ENCODE measurements at places on chromosomes 4 and X.

- DNase-seq, result no peak
Observed at GRCh38 chr4:183599284-183599683, 59.7 kb downstream of the RWDD4 start.

DNA sequence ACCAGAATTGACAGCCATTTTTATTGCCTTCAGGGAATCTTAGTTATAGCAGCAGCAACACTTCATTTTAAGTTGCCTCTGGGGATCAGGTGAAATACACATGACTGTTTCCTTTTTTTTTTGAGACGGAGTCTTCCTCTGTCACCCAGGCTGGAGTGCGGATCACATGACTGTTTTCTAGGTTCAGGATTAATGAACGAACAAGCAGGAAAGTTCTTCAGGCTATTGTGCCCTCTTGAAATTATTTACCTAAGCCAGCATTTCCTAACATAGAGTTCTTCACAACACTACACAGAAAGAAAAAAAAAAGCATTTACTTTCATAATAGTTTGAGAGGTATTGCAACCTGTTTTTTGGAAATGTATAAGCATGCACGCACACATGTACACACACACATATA is 2032.8 kb downstream of the PCDH7 start:
- DNase-seq, result no peak

GRCh38 chr4:786861-787300 is 39.0 kb downstream of the CPLX1 start:
- DNase-seq, result no peak

- DNase-seq, result peak; percentile 54
Observed at GRCh38 chr4:110550260-110550659, 72.6 kb downstream of the PITX2 start.

GRCh38 chr4:2390784-2391421 is 27.5 kb downstream of the ZFYVE28 start:
- no peak for DNase-seq

DNA sequence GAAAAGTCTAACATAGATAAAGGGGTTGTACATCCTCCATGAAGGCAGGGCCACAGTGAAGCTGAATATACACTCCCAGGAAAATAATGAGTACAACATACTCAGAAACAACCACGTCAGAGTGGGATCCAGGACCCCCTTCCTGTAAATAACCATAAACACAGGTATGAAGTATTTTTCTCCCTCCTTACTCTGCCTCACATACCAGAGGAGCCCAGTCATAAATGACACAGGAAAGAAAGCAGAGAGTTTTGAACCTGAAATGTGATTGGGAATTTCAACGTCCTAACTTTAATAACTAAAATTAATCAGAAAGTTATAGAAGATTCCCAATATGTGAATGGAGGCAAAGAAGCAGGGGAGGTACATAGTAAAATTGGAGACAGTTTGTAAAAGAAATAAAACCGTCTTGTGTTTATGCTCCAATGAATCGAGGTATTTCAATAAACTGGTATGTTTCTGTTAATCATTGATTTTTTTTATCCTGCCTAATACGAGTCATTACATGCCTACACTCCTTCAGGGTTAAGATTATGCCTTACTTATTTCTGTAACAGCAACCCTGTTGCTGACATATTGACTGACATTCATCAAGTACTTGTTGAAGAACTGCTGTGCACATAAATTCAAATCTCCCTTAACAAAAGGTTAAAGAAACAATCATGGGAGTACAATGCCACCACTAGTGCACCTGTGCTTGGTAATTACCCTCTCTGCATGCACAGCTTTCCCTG is 431.3 kb downstream of the KCNIP4 start:
- no peak for DNase-seq

DNA sequence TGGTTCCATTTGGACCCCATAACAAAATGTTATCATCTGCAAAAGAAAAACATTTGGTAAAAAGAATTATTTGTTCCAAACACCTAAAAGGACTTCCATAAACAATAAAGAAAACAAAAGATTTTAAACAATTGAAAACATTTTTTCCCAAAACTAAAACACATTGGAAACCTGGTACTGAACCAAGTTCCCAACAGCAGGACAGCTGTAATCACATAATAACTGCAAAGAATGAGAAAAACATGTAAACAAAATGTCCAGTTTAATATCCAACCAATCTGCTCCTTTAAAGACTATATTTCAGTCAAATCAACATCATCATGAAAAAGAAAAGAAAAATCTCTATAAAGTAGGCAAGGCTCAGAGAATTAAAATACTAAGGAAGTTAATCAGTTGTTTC is 36.3 kb downstream of the PRDM5 start:
- DNase-seq, result no peak

DNA sequence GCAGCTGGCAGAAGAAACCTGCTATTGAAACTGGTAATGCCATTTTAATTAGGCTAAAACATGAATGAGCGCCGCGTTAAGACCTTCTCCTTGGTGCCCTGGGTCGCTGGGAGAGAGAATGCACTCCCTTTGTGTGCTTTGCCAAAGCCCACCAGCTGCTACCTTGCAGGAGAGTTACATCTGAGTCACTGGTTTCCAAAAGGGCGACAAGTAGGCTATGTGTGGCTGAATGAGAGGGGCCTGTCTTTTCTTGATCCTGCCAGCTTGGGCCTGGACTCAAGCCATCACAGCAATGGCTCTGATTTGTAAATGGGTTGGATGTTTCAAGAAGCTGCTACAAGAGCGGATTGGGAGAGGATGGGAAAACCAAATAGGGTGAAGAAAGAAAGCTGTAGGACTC is 81.5 kb downstream of the NHS start:
- DNase-seq, result no peak

GRCh38 chrX:112734290-112734689 is 54.6 kb upstream of the LHFPL1 start:
- DNase-seq, result no peak

GRCh38 chr4:58093352-58093751 is 983.2 kb upstream of the IGFBP7 start:
- no peak for DNase-seq

DNA sequence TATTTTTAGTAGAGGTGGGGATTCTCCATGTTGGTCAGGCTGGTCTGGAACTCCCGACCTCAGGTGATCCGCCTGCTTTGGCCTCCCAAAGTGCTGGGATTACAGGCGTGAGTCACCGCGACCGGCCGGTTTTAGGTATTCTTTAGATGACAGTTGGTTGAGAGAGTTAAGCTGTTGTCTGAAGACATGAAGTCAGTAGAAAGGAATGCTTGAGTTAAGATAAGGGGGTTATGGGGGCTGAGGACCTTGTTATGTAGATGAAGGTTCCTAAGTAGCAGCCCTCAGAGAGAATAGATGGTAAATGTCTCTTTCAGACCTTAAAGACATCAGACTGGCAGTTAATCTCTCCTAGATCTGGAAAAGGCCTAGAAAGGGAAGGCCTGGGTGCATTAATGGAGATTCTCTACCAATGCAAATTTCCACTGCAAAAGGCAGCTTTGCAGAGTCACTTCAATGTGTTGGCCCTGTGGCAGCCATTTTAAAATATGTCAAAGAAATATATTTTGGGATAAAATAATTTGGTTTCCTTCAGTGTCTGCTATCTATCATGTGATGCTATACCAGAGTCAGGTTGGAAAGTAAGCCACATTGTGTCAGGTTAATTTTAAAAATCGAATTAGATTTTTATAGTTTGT is 6.4 kb upstream of the ZNF674 start:
- no peak for DNase-seq

Measured in large intestine (tissue), 12 donors.